Activated CD8-positive, alpha-beta memory T cell treated with anti-CD3 and anti-CD28 coated beads, Interleukin-2, amount 50 U/mL, for 4 hours (primary cell): ENCODE measurements at places on chromosomes 7 and 10.

DNA sequence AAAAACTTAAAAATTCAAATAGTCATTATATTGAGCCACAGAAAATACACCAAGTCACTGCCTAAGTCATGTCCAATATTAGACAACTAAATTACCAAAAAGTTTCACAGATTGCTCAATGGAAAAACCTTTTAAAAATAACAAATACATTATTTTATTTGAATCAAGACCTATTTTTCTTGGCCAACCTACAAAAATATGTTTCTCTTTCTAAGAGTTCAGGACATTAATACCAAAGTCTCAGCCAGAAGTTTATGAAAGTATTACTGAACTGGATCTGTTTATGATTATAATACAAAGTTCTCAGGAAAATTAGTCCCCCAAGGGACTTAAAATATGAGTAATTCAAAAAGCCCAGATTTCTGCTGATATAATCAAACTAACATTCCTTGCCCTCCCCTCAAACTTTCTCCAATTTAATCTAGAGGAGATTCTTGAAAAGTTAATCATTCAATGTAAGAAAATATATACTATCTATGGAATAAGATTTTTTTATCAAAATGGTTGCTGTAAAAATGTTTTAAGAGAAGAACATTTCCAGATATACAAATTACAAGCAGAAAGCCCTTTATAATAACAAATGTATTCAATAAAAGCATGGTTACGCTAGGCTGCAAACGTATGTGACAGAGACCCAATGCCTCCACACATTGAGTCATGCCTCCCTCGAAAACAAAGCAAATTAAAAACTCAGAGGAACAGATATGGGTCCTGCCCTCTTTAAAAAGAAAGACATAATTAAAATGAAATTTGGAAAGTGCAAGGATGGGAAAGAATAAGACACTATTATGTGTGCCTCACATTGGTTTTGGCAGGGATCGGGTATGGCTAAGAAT lies 381.6 kb downstream of the PARD3 start:
- no peak for DNase-seq

DNA sequence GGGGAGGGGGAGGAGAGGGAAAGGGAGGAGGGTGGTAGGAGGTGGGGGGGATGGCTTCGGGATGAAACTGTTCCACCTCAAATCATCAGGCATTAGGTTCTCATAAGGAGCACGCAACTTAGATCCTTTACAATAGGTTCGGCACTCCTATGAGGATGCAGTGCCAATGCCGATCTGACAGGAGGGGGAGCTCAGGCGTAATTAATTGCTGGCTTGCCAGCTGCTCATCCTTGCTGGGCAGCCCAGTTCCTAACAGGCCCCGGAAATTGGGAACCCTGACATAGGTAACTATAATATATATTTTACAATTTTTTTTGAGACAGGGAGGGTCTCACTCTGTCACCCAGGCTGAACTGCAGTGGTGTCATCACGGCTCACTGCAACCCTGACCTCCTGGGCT lies 118.8 kb upstream of the SFMBT2 start:
- no peak for DNase-seq

DNA sequence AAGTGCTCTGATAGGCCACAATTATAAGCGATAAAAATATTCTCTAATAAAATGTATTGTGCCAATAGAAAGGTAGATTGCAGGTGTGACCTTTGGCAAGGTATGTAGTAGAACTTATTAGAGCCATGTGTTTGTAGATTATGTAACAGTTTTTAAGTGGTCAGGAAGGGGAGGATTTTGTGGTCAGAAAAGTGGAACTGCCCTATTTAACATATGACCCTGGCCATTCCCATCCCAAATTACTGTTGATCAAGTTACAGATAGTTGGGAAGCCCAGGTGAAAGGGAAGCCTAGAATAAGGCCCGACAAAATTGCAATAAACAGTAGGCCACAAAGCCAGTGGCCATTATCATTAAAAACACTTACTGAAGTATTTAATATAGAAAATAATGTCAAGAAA lies 89.2 kb downstream of the SPAG6 start:
- DNase-seq = no peak

GRCh38 chr10:103067484-103067883 lies 125.6 kb downstream of the NT5C2 start:
- DNase-seq = no peak

- no peak for DNase-seq
Measured at GRCh38 chr10:5613481-5614154, 52.8 kb downstream of the ASB13 start.

DNA sequence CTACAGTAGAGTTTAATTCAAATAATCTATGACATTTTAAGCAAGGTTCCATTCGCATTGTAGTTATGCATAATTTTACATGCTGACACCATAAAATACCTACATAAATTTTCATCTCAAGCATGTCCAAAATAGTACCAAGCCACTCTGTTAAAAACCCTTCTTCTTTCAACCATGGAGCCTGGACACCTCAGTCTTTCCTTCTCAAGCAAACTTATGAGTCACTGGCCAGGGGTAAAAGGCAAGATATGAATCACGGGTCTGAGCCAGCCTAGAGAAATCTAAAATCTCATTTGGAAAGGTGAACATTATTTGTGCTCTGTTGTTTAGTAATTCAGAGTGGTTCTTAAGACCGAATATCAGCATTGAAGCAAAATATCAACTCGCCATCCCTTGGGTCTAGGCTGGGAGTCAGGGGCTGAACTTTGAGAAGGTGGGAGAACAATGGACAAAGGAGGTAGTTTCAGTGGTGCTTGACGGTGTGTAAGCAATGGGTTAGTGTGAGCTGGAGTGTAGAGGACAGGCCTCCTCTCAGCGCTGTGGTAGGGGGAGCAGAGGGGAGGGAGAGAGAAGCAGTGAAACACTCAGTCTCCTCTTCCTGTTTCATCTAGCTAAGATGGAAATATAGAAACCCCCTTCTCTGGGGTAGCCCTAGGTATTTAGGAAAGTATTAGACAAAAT lies 19.1 kb upstream of the GPAM start:
- DNase-seq = no peak

DNA sequence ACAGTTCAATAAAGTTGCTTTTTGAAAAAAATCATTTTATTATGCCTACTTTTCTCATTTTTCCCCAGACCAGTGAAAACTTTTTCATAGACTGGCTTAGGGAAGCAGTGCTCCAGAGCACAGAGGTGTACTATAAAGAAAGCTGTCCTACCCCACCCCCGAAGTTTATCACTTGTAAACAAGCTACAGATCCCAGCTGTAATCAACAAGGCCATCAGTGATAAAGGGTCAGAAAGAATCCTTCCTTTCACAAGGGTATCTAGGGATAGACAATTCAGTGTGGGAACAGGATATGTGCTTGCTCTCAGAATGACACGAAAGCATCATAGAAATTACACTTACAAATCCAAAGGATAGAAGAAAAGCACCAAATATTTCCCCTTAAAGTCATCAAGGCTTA lies 4.5 kb downstream of the PRDX3 start:
- no peak for DNase-seq

DNA sequence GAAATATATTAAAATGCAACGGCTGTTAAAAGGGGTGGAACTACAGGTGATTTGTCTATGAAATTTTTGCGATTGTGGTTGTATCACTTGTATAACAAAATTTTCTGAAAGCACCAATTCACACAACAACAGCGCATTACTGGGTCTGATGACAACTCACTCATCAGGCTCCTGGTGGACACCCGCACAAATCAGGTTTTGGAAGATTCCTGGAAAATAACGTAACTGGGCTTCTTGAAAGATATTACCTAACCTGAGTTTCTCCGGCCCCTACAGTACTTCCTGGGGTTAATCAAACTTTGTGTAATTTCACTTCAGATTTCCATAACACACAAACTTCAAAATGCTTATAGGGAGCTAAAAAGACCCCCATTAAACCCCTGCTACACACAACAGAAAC lies 7.6 kb downstream of the SNX8 start:
- DNase-seq = no peak

DNA sequence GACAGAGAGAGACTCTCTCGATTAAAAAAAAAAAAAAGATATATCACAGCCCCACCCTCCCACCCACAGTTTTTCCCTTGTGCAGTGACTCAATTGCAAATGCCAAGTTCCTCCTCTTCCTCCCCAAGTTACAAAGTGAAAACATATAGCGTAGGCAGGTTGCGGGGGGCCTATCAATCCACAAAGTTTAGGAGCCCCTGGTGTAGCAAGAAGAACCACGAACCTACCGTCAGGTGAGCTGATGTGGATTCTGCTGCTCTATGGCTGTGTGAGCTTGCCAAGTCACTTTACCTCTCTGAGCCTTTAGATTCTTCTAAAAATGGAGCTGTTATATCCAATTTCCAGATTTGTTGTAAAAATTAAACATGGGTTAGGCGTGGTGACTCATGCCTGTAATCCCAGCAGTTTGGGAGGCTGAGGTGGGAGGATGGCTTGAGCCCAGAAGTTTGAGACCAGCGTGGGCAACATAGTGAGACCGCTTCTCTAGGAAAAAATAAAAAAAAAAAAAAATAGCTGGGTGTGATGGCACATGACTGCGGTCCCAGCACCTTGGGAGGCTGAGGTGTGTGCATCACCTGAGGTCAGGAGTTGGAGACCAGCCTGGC lies 8.2 kb upstream of the RHBDD2 start:
- DNase-seq = no peak

DNA sequence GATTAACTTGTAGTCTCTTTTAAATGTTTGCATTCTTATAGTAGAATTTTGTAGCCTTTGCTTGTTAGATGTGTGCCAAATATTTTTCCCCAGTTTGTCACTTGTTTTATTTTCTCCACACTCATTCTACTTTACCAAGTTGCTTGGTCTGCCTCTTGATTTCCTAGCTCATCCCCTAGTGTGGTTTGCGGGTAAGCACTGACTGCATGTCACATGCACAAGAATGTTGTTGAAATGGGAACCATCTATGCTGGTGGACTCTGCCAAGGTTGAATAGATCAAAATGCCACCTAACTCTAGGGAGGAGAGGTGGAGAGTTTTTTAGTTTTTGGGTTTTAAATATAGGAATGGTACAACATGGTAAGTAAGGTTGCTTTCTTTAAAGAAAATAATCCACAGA lies 47.6 kb downstream of the FZD1 start:
- no peak for DNase-seq

GRCh38 chr7:155449869-155450557 lies 7.9 kb upstream of the EN2 start:
- DNase-seq = no peak

DNA sequence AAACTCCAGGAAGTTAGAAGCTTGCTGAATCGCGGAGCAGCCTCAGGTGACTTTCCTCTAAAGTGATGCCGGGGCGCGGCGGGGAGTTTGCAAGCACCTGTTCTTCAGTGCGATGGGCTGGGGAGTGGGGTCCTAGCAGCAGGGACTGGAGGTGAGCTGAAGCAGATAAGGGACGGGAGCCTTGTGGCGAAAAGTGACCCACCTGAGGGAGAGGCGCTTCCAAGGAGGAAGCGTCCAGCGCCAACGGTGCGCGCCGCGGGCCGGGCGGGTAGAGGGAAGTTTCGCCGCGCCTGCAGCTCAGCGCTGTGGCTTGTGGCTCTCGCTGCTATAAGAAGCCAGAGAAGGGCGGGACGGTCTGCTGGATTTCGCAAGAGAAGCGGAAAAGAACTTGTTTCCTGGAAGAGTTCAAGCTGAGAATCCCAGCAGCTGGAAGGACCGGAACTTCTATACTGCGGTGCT lies at the start of gene STEAP4:
Gene STEAP4 (minus strand): TSS at position 305 of the 459 bp plus-strand sequence. CDS start 22,625 bp downstream, outside the sequence.
- no peak for DNase-seq

GRCh38 chr7:69659983-69660382 lies 61.7 kb downstream of the AUTS2 start:
- DNase-seq = no peak

DNA sequence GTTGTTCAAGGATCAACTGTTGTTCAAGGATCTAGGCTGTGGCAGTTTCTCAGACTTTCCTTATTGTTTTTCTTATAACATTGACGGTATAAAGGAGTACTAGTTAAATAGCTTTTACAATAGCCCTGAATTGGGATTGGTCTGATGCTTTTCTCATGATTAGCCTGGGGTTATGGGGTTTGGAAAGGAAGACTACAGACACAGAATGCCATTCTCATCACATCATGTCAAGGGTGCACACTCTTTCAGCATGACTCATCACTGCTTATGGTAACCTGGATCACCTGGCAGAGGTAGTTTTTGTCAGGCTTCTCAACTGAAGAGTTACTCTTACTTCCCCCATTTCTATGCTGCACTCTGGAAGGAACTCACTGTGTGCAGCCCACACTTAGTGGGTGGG lies 194.2 kb upstream of the NPSR1 start:
- DNase-seq = no peak

GRCh38 chr7:42156291-42156865 lies 80.6 kb downstream of the GLI3 start:
- DNase-seq = no peak

GRCh38 chr7:107077699-107078516 lies 33.4 kb downstream of the PRKAR2B start:
- DNase-seq = no peak

GRCh38 chr10:114899982-114900381 lies 38.0 kb upstream of the TRUB1 start:
- DNase-seq = no peak

- DNase-seq = no peak
Measured at GRCh38 chr10:125037145-125037877, 95.4 kb downstream of the ZRANB1 start.

- no peak for DNase-seq
Measured at GRCh38 chr10:98444314-98445006, 2.3 kb downstream of the HPS1 start.

GRCh38 chr10:53123311-53123710 lies 350.7 kb upstream of the MBL2 start:
- DNase-seq = no peak

GRCh38 chr10:87092376-87092860 lies 2.2 kb downstream of the GLUD1 start:
- no peak for DNase-seq

- no peak for DNase-seq
Measured at GRCh38 chr7:25820432-25821040, 331.5 kb upstream of the NFE2L3 start.

GRCh38 chr10:73926152-73926764 lies 15.3 kb downstream of the PLAU start:
- no peak for DNase-seq

DNA sequence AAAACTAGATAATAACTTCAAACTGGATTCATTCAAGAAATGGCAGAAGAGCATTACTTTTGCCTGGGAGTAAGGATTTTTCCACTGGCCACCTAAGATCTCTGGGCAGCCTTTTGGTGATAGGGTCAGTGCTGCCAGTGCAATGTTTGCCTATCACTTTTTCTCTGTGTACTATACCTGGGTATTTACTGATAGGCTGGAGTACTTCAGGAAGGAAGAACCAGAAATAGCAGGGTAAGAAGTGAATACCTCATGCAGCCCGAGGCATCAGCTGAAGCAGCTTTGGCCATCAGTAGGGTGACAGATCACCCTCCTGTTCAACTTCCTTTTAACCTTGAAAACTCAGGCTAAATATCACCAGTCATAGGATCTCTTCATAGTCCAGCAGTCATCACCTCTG lies 5.5 kb upstream of the PAPSS2 start:
- DNase-seq = no peak
